ENCODE measurements at places on chromosomes 1 and 21. TPM values are rescaled to one million over a fixed set of nuclear protein-coding genes. Genes with fewer than 3 reads are reported as not detected.

RSBN1 gene
- total RNA-seq: 12.9 TPM

NPR1 gene
- under 0.01 TPM for total RNA-seq

CFHR3 gene
- total RNA-seq: not detected

DNA sequence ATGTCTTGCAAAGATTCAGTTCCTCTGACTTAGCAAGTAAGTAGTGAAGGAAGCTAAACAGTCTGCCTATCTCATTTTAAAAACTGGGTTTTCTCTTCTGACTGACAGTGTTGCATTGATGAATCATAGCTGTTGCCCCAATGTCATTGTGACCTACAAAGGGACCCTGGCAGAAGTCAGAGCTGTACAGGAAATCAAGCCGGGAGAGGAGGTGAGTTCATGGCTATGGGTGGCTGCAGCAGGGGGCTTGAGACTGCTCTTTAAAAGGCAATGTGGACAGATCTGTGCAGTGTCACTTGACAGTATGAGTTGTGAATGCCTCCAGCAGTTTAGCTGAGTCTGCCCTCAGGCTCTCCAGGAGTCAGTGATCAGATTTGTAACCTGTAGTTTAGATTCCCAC lies 46.6 kb downstream of the SMYD2 start:
- no peak for DNase-seq

- no peak for DNase-seq
Measured at GRCh38 chr1:39003281-39003680, 12.2 kb downstream of the AKIRIN1 start.

- DNase-seq: no peak
Measured at GRCh38 chr1:201224666-201225370, 34.2 kb downstream of the IGFN1 start.

TSEN15 gene
- total RNA-seq: 52.4 TPM

- DNase-seq: peak; percentile 20
Measured at GRCh38 chr1:203428981-203429599, 46.5 kb upstream of the PRELP start.

GRCh38 chr1:9621032-9621431 lies 30.5 kb upstream of the PIK3CD start:
- peak; percentile 9 for DNase-seq

OXCT2 gene
- total RNA-seq: 1.1 TPM

DNA sequence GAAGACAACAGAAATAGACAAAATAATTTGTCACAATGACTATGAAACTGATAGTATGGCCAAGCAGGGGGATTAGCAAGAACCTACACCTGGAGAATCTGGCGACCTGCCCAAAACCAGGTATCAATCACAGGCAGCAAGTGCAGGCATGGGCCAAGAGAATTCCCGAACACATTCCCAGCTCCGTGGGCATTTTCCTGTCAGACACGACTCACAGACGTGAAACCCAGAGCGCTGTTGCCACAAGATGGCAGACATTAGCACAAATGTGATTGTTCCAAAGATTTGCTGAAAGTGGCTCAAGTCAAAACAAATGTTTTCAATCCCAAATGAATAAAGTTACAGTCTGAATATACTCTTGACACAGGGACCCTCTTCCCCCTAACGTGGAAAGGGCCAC lies 36.8 kb downstream of the HLCS start:
- peak; percentile 75 for DNase-seq

DNA sequence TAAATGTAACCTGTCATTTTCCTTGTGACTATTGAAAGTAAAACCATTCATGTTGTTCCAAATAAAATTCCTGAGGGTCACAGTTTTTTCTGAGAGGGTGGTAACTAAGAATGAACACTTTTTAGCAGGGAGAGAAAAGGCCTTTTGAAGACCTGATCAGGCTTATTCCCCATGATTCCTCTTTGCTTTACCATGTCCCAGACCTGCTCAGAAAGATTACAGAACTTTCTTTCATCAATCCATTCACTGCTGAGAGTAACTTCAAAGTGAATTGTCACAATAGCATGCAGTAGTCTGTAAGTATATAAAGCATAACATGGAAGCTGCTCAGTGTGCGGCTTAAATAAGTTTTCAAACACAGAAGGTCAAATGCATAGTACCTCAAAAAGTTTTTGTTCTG lies 201.5 kb upstream of the COL11A1 start:
- no peak for DNase-seq

- DNase-seq: no peak
Measured at GRCh38 chr1:30520476-30520875, 202.9 kb downstream of the MATN1 start.

GRCh38 chr1:207748737-207749528 lies 2.9 kb upstream of the CD46 start:
- peak; percentile 61 for DNase-seq

DNA sequence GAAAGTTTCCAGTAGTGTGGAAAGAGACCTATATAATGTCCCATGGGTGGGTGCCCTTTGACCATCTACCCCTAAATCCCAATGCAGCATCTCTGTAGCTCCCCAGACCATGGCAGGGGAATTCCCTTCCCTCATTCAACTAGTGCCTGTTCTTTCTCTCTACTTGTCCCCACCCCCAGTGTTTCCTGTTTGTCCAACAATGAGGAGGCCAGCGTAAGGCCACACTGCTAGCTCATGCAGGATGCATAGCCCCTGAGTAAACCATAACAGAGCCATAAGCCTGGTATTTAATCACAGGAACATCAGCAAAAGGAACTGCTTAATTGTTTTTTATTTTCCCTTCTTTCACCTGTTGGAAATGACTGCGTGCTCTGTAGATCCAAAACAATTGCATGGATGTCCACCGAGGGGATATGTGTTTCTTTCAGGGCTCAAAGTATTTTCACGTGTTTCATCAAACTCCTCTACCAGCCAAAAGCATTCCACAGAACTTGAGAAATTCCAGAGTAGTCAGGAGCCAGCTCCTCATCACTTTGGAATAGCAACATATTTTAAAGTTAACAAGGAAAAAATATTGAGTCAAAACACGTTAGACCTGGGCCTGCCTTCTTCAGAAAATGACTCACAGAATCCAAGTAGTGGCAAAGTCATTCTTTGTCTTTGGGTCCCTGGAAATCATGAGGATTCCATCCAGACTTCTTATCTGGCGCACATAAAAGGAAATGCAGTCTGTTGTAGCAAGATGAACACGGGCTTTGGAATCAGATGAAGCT lies 162.5 kb upstream of the SGIP1 start:
- DNase-seq: peak; percentile 38

MRPS6 gene
- 12.0 TPM for total RNA-seq

GRCh38 chr1:67335411-67335810 lies 27.7 kb downstream of the IL12RB2 start:
- no peak for DNase-seq

DNA sequence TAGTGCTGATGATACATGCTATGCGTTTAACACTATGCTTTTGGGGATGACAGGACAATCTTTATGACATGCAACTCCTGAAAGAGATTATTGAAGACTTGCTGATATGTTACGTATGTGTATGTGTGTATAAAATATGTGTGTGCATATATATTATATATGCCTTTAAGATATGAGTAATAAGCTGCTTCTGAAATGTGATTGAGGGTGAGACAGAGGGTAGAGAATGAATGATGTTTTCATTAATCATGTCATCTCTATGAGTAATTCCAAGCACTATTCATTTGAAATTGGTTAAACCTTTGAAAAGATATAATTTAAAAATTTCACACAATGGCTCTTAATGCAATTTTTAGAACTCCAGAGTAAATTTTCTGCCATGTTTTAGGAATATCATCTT lies 5.8 kb downstream of the BCL9 start:
- peak; percentile 59 for DNase-seq

- DNase-seq: peak; percentile 67
Measured at GRCh38 chr1:30675761-30676160, 47.6 kb downstream of the MATN1 start.

- DNase-seq: no peak
Measured at GRCh38 chr1:178092878-178093493, 918 bp upstream of the RASAL2 start.

DNA sequence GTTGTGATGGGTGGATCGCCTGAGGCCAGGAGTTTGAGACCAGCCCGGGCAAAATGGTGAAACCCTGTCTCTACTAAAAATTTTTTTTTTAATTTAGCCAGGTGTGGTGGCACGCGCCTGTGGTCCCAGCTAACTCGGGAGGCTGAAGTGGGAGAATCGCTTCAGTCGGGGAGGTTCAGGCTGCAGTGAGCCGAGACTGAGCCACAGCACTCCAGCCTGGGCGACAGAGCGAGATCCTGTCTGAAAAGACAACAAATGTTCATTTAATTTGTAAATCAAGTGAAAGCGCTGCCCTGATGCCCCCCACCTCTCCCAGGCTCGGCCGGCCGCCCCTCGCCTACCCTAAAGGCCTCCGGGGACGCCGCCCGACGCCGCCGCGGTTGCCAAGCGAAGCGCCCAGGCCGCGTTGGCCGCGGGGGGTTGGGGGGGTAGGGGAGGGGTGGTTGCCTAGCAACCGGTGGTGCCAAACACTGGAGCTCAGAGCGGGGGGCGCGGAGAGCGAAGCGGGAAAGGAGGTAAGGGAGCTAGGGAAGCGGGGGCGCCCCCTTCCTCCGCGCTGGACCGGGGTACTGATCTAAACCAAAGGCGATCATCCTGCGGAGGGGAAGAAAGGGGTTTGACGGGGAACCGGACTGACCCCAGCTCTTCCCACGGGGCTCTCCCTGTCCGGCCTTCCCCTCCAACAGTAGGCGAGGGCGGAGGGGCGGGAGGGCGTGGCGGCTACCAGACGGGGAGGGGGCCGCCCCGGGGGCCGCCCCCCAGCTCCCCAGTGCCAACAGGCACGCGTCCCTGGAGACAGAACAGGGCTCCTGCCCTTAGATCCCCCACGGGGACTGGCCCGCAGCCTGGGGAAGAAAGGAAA lies at the start of gene TEKT2:
TEKT2 (plus strand) TSS at position 460 of the 862 bp plus-strand sequence. CDS start 828 bp downstream, outside the sequence.
- no peak for DNase-seq

- DNase-seq: no peak
Measured at GRCh38 chr21:42568376-42568775, 54.7 kb downstream of the SLC37A1 start.

- no peak for DNase-seq
Measured at GRCh38 chr1:15940110-15941043, 35.5 kb downstream of the ZBTB17 start.

DNA sequence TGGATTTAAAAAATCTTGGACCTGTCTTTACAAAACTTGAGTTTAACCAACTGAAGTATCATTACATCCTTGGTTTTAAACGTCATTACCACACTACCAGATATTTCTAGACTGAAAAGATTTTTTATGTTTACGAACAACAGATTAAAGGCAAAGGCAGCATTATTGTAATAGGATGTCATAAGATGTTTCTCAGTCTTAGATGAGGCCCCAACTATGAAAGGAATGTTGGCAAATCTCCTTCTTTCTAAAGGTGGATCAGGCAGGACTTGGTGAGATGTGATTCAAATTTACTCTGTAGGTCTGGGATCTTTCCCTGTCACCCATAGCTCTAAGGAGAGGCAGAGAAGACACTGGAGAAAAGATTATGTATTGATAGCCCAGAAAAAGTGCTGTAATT lies 417.9 kb downstream of the PTBP2 start:
- no peak for DNase-seq

SEMA6C gene
- 0.38 TPM for total RNA-seq

GRCh38 chr1:147245129-147245528 lies 2.6 kb downstream of the CHD1L start:
- DNase-seq: no peak

DNA sequence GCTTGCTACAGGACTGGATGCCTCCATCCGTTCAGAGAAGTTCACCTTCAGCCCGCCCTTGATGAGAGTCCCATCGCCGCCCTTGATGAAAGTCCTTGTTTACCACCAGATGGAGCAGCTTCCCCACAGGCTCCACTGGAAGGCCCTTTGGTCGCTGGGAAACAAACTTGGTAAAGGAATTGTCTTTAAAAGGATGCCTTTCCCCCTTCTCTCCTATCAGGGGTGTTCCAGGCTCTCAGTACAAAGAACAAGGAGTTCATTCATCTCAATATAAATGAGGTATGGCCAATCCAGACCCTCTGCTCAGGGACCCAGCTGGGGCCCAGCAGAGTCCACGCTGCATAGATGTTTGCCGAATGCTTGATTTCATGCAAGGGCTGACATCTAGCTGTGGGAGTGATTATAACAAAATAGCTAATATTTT lies 50.8 kb downstream of the CAPN9 start:
- peak; percentile 38 for DNase-seq

GFI1 gene
- under 0.01 TPM for total RNA-seq

DNA sequence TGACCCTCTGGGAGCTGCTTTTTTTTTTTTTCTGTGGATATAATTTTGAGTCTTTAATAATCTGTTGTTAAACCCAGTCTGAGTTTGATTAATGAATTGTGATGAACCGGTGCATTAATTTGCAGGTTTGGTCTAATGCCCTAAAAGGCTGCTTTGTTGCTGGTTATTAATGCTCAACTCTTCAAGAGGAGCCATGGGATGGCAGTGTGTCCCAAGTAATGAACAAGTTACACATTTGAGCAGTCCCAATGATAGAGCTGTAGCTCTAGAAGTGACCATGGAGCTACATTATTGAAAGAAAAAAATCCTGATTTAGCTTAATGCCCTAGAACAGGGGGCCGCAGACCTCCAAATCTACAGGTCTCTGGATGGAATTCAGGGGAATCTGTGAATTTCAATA lies 53.1 kb downstream of the RWDD3 start:
- DNase-seq: peak; percentile 10

- DNase-seq: peak; percentile 98
Measured at GRCh38 chr1:244322791-244323521, 128.8 kb downstream of the ADSS2 start.

- no peak for DNase-seq
Measured at GRCh38 chr1:161313554-161314200, 504 bp upstream of the SDHC start.

DNA sequence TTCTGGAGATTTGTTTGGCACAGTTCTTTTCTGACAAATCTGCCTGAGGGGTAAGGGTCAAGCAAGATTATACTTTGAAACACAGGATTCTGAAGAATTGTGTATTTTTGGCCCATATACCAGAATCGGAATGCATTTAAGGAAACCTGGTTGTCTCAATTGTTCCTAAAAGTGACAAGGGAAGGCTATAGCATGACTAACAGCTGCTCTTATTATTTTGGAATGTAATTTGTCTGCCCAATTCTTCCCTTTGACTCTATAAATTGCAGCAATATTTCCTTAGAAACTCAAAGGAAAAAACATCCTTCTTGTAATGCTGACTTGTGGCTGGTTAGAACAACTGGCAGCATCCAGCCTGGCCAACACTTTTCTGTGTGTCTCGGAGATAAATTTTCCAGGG lies 15.8 kb upstream of the VCAM1 start:
- DNase-seq: no peak

GRCh38 chr1:48182439-48182838 lies 40.1 kb upstream of the SLC5A9 start:
- DNase-seq: peak; percentile 17

TMPRSS15 gene
- total RNA-seq: not detected

- no peak for DNase-seq
Measured at GRCh38 chr1:23722652-23723051, 20.6 kb upstream of the ELOA start.

Measured in bronchial epithelial cell (primary cell).